ENCODE measurements at places on chromosomes 13 and 19.

DNA sequence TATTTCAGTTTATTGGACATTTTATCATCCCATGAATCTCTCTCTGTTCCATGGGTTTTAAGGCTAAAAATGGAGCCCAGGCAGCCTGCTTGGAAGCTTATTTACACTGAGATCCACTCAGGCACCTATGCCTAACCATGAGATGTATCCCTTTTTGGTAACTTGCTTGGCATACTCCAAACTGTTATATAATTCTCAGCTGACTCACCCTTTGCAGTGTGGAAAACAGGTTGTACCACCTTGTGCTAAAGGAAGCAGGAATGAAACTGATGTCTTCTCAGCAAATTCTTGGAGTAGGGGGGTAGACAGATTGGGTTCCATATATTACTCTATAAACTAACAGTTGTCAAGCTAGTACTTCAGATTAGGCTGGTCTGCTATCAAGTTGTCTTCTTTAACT lies 483.6 kb downstream of the KLF5 start:
- no peak for DNase-seq

GRCh38 chr19:9885077-9885552 lies 50.0 kb downstream of the PIN1 start:
- DNase-seq: no peak

DNA sequence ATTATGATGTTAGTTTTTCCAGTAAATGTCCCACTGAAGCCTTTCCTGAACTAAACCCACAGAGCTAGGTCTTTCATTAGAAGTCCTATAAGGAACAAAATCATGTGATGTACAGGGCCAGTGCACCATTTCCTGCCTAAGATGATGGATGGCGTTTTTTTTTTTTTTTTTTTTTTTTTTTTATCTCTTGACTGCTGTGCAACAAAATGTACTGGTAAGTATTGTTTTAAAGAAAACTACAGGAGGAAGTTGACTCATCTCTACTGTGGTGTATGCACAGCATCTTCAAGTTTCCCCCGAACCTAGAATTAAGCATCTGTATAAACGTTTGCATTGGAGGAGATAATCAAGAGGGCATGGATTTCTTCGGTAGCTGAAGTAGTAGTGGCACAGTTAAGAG lies 197.5 kb downstream of the NBEA start:
- DNase-seq: no peak

DNA sequence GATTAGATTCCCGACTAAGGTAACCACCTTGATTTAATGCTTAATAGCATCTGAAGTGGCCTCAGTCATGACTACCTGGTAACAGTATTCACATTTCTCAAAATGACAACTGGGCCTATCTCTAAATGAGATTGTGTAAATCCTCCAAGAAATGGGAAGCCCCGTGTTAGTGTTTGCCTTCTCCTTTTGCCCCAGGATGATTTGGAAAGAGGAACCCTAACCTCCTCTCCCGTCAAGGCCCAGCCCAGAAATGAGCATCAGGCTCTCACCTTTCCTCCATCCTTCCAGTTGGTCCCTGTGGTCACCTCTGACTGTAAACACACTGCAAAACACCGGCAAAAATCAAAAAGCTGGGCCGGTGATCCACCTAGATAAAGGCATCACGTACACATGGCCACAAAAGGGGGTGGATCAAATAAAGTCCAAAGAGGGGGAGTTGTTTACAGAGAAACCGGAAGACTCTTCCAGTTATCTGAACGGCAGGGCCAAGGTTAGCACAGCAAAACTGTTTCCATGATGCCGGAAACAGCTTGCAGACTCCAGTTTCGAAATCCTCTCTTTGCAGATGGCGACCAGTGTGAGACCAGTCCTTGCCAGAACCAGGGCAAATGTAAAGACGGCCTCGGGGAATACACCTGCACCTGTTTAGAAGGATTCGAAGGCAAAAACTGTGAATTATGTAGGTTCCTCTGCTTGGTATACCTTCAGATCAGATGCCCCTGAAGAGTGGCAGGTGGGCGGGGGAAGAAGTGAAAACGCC lies 16.4 kb downstream of the F10 start:
- DNase-seq: peak; percentile 60

DNA sequence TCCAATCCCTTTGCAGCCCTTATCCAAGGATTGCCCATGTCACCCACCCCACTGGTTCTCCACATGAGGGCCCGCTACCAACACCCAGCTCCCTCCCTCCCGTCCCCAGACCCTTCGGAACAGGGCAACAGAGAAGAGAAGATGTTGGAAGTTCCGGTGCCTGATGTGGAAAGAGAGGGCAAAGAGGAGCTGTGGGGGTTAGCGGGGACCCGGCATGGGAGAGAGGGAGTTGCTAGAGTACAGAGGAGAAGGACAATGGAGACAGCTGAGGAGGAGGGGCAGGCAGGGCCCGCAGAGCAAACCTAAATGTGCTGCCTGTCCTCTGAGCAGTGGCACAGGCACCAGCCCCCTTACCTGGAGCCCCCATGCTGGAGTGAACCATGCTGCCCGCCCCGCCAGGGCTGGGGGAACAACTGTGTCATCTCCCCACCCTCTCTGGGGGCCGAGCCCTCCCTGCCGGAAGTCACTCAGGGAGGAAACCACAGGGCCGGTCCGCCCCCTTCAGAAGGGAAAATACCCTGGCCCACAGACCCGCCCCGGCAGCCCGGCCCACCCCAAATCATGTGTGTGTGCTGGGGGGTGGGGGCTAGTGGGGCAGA lies at the start of gene POU2F2:
POU2F2 (minus strand) TSS at position 417 of the 599 bp plus-strand sequence; CDS start at position 382, 35 bp downstream.
- no peak for DNase-seq

DNA sequence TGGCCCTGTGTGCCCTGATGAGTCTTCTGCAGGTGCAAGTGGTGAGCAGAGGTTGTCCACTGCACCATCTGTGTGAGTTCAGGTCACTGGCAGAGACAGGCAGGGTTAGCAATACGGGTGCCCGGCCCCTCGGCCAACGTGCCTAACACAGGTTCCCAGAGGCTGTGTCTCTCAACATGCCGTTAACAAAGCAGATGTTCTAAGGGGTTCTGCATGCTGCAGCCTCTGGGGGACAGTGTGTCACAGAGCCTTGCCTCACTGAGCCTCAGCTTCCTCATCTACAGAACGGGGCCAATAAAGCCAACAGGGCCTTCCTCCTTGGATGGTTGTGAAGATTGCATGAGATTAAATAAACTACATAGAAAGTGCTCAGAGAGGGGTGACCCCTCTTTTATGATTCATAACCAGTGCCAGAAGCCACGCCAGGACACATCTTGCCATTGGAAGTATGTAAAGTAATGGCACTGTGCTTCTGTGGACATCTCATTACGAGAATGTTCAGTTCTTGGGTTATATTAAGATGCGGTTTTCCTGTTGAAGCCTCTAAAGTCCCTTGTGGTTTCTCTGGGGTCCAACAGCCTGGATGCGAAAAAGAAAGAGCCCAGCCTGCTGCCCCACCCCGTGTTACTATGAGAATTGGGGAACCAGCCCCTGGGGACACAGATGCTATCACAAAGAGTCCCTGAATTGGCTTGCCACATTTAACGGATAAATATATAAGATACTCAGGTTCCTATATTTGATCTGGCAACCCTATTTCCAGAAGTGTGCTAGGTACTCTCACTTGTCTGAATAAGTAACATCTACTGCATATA lies 11.2 kb upstream of the ARHGEF18 start:
- peak; percentile 93 for DNase-seq

DNA sequence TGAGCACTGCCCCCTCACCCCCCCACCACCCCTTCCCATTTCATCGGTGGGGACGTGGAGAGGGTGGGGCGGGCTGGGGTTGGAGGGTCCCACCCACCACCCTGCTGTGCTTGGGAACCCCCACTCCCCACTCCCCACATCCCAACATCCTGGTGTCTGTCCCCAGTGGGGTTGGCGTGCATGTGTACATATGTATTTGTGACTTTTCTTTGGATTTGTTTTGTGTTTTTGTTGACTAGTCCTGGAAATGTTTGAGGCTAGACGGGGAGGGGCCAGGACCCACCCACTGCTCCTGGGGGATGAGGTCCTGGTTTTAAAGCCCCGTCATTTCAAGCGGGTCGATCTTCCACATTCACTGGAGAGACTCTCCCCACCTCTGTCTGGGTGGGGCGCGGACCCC lies 3.0 kb upstream of the TEKTIP1 start:
- no peak for DNase-seq

GRCh38 chr19:19371059-19371458 lies 34.4 kb upstream of the GATAD2A start:
- DNase-seq: no peak

DNA sequence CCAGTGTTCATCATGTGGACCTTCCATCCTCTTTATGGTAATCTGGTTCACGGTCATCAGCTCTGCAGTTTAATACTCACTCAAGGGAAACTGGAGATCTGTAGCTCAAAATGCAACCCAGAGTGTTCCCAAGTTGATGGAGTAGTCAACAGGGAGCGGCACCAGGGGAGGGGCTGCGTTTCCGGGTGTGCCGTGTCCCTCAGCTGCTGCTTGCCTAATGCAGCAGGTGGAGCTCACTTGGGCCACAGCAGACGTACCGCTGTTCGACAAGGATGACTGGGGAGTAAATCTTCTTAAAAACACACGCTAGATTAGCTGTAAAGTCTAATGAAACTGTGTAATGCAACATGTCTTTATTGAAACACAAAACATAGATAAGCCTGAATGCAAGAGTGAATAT lies 81.1 kb downstream of the TNFSF13B start:
- DNase-seq: no peak

DNA sequence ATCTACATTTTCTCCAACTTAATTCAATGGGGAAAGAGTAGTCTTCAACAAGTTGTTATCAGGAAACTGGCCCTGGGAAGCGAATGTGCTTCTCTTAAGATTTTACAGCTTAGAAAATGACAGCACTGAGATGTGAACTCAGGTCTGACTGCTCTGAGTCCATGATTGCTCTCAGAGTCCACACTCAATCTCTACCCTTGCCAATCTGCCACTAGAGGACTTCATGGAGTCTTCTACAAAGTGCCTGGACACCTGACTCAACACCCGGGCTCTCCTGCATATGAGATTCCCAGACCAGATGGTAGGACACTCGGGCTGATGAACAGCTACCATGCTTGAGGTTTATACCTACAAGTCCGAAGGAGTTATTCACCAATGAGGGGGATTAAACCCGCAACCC lies 74.8 kb downstream of the ABCC4 start:
- no peak for DNase-seq

GRCh38 chr13:38008636-38009035 lies 139.1 kb upstream of the TRPC4 start:
- DNase-seq: peak; percentile 16

- no peak for DNase-seq
These were observed 7.6 kb upstream of the NALCN start for GRCh38 chr13:101423872-101424271.

GRCh38 chr19:39356647-39357046 lies 14.4 kb downstream of the SAMD4B start:
- no peak for DNase-seq

DNA sequence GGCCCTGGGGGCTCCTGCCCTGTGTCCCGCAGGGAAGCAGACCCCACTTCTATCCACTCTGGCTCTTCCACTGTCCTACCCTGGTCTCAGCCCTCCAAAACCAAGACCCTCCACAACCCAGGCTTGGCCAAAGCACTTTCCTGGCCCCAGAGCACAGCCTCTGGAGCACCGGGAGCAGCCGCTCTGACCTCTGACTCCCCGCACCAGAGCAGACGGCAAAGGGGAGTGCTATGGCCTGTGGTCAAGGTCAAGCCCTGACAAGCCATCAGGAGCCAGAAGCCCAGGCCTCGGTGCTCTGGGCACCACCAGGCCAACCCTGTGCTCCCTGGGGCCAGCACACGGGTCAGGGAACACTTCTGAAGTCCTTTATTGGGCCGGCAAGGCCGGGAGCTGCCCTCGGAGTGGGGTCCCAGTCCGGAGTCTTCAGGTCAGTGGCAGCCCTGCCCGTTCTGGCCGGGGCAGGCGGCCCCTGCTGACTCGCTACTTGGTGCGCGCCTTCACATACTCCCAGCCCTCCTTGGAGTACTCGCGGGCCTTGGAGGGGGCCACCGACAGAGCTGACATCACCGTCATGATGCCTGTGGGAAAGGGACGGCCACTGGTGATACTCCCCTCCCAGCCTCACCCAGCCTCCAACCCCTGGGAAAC lies 2.1 kb downstream of the MICOS13 start:
- DNase-seq: no peak

GRCh38 chr13:47215736-47216135 lies 318.9 kb upstream of the HTR2A start:
- DNase-seq: no peak

- DNase-seq: peak; percentile 4
These were observed 313.3 kb downstream of the ENOX1 start for GRCh38 chr13:43473437-43473836.
